Osteocyte (in vitro differentiated cells): ENCODE measurements at places on chromosomes 5 and 9.

DNA sequence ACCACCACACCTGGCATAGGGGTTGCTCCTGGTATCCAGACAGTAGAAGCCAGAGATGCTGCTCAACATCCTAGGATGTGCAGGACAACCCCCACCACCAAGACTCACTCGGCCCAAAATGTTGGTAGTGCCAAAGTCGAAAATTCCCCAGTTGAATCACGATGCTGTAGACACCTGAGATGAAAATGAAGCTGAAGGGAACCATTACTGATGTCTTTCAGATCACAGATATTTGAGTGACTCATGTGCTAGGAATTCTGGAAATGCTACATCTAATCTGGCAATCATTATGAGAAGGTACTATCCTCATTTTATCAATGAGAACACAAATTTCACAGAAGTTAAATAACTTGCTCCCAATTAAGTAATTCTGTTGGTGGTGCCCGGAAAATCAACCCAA lies 21.0 kb upstream of the UBE2QL1 start:
- no peak for DNase-seq

DNA sequence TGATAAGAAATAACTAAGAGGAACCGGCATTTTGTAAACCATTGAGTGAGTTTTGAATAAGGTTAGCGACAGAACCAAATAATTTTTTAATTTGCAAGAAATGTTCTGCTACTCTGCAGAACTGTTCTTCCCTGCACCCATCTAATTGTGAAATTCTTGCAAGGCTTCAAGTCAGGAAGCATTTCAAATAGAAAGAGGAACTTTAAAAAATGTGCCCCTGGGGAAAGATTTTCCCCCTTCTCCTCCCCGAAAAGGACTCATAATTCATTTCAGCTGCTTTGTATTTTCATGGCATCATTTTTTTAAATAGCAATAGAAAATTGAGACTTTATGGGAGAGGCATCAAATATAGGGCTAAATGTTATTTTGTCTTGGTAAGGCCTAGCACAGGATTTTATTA lies 180.9 kb upstream of the ANKRD55 start:
- DNase-seq, result no peak

DNA sequence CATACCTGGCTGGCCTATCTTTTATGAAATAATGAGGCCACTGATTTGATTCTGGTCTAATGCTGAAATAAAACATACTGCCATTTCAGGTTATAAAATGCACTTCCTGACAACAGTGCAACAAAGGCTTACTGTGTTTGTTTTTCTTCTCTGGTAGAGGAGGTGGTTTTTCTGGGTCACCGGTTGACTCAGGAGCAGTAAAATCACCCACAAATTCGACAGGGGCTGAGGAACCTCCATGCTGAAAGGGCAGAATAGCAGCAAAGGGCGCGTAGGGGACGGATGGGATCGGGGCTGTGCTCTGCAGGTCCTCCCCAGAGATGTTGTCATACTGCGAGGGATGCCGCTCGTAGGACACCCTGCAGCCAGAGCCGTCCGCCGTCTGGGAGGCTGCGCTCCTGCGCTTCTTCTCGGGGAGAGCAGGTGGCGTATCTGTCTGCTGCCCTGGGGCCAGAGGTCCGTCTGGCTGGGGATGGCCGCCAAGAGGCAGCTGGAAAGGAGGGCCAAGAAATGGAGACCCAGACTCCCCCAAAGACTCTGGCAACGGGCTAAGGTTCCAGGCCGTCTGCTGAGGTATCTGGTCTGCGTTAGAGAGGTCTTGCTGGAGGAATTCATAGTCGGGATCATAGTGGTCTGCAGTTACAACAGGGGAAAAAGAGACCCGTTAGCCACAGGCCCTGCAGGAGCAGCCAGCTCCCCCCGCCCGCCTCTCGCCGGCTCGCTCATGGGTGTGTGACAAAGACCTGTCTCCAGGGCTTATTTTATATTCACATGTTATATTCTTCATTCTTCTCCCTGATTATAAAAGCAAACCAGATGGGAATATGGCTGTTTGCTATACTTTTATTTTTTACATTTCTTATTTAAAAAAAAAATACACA lies 80.7 kb downstream of the PRRT1B start:
- no peak for DNase-seq

- no peak for DNase-seq
Observed at GRCh38 chr9:5976674-5977397, 38.6 kb downstream of the RANBP6 start.

- DNase-seq, result no peak
Observed at GRCh38 chr5:140032296-140032695, 10.8 kb downstream of the NRG2 start.

- DNase-seq, result no peak
Observed at GRCh38 chr5:149322518-149322917, 22.8 kb upstream of the GRPEL2 start.

GRCh38 chr9:4563105-4563504 lies 72.8 kb downstream of the SLC1A1 start:
- no peak for DNase-seq

- DNase-seq, result no peak
Observed at GRCh38 chr9:114561771-114562170, 25.8 kb upstream of the ATP6V1G1 start.

DNA sequence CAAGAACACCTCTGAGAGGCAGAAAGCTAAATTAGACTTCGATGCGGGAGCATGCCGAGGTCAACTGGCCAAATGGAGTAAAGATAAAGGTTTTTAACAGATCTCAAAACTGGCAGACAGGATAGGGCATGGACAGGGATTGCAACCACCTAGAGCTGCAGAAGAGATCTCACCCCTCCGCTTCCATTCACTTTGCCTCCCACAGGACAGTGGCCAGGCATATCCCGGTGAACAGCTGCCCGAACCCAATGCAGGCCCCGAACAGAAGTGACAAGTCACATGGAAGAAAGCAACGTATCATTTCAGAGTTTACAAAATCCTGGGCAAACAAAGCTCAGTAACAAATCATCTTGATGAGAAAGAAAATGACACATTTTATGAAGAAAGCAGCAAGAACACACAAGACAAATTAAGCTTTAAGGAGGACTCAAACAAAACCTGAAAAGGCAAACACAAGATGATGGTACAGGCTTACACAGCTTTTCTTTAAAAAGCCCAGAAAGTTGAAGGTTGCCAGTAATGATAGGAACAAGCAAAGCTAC lies 18.4 kb downstream of the RNF130 start:
- DNase-seq, result no peak

DNA sequence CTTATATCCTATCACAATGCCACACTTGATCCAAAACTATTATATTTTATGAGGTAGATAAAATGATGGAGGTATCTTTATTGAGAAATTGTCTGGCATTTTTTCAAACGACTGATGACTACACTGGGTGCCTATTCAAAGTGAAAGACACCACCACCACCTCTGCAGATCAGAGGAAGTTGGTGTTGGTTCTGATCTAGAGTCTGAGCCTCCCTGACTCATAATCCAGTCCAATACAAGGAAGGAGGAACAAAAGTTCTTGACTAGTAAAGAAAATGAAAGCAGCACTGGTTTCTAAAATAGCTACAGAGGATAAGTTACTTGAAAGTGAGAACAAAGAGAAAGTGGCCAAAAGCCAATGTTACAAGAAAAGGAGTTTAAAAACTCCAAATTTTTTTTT lies 139.9 kb downstream of the RFX3 start:
- DNase-seq, result no peak

DNA sequence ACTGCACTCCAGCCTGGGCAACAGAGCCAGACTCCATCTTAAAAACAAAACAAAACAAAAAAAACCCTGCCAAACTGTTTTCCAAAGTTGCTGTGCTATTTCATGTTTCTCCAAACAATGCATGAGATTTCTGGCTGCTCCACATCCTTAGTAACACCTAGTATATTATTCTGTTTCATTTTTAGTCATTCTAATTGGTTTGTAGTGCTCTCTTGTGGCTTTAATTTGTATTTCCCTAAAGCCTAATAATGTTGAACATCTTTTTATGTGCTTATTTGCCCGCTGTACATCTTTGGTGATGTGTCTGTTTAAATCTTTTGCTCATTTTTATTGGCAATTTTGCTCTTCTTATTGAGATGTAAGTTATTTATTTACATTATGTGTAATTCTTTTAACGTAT lies 18.4 kb upstream of the TTC1 start:
- DNase-seq, result no peak

GRCh38 chr9:129182625-129183494 lies 4.8 kb upstream of the IER5L start:
- no peak for DNase-seq

GRCh38 chr5:20087299-20087698 lies 99.3 kb upstream of the CDH18 start:
- no peak for DNase-seq

GRCh38 chr5:179915406-179915935 lies 7.8 kb upstream of the TBC1D9B start:
- no peak for DNase-seq

DNA sequence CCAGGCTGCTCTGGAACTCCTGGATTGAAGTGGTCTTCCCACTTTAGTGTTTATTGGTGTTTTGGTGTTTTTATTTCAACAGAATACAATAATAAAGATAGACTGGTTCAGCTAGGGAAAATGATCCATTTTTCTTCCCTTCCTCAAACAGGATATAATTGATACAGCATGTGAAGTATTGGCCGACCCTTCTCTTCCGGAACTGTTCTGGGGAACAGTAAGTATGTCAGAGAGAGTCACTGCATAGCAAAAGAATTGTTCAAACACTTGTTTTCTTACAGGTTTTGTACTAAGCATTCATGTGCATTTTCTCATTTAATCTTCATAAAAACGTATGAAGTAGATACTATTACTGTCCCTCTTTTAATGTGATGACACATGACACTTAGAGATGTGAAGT lies 31.6 kb downstream of the NUP188 start:
- DNase-seq, result no peak

- no peak for DNase-seq
Observed at GRCh38 chr9:70883963-70884793, 237.2 kb downstream of the TRPM3 start.

GRCh38 chr5:93054424-93055163 lies 526.4 kb downstream of the NR2F1-AS1 start:
- no peak for DNase-seq

GRCh38 chr9:88826181-88826580 lies 165.1 kb upstream of the S1PR3 start:
- DNase-seq, result no peak

GRCh38 chr5:81949462-81949861 lies 22.4 kb upstream of the ATG10 start:
- DNase-seq, result no peak

- DNase-seq, result no peak
Observed at GRCh38 chr9:126420643-126421564, 94.3 kb downstream of the MVB12B start.

DNA sequence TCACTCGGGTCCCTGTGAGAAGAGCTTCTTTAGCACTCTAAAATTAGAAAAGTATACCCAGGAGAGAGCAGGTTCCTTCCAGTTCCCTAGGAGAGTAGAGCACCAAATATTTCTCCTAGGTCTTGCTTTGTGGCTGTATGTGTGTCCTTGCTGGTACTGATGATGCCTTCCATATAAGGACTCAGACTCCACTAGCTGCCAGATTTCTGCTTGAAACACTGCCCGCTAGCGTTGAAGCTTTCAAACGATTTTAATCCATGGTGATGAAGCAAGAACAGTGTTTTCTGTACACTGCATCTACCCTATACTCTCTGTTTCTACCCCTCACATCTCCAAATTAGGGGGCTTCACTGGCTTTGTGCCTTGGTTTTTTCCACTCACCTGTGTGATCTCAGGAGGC lies 2.4 kb upstream of the SMC2 start:
- DNase-seq, result no peak

DNA sequence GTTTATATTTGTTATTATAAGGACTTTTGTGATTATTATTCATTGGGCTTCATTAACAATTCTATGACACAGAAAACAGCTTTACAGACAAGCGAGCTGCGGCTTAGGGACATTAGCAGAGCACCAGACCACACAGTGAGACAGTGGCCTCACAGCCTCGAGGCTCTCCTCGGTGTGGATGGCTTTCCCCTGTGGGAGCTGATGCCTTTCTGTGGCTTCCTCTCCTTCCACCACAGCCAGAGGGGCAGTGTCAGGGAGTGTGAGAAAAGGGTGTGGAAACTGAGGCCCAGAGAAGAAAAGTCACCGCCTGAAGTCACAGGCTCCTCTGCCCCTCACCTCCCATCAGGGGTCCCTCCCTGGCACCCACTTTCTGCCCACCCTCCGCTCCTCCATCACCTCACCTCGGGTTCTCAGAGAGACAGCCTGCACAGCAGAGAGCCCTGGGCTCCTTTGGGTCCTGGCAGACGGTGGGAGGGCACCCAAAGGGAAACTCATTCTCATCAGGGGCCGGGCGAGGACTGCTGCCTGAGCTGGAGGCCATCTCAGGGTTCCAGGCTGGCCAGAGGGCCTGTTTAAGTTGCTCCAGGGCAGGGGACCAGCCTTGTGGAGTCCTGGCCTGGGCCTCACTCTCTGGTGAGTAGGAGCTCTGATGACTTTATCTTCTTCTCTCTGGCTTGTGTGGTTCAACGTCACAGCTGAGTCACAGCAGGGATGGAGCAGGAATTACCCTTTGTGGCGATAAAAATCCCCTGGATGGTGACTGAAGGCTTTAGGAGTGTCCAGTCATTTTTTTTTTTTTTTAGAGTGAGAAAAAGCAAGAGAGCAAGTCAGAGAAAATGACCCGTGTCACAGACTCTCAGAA lies 830 bp downstream of the TRAF1 start:
- DNase-seq, result no peak

- DNase-seq, result no peak
Observed at GRCh38 chr5:140148508-140148907, 22.8 kb downstream of the IGIP start.

DNA sequence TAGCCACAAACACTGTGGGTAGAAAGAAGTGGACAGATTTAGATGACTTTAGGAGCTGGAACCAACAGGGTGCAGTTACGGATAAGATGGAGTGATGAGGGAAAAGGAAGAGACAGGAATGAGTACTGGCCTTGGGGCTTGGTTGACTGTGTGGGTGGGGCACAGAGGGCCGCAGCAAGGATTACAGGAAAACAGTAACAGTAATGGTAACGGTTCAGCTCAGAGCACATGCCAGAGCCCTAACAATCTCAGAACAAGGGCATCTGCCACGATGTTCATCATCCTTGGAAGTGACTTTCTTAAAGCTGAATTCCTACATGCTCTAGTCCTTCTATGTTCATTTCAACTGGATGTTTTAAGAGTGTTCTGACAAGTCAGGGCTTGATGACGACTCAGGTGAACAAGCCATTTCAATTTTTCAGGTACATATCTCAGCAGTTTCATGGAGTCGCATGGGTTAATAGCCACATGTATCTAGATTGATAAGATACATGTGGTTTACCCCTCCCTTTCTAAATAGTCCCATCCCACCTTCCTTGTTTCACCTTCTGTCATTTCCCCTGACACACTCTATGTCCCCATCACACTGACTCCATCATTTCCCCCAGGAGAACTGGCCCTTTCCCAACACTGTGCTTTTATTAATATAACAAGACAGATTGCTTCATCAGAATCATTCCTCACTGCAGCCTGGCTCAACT lies 65.0 kb downstream of the CEMIP2 start:
- no peak for DNase-seq
